Keratinocyte (primary cell): ENCODE measurements at places on chromosomes 13 and 19.

DNA sequence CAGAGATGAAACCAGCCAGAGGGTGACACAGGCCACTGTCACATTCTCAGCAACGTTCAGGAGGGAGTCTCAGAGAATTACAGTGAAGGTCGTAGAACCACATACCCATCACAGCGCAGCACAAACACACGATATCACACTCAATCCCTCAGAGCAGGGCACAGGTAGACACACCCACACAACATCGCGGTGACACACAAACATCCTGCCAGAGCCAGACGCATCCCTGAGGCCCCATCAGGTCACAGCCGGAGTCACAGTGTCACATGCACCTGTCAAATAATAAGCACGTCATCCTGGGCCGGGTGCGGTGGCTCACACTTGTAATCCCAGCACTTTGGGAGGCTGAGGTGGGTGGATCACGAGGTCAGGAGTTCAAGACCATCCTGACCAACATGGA lies 17.5 kb downstream of the ELAVL3 start:
- DNase-seq: no peak

GRCh38 chr19:32181216-32181920 lies 164.0 kb upstream of the ZNF507 start:
- DNase-seq: no peak

DNA sequence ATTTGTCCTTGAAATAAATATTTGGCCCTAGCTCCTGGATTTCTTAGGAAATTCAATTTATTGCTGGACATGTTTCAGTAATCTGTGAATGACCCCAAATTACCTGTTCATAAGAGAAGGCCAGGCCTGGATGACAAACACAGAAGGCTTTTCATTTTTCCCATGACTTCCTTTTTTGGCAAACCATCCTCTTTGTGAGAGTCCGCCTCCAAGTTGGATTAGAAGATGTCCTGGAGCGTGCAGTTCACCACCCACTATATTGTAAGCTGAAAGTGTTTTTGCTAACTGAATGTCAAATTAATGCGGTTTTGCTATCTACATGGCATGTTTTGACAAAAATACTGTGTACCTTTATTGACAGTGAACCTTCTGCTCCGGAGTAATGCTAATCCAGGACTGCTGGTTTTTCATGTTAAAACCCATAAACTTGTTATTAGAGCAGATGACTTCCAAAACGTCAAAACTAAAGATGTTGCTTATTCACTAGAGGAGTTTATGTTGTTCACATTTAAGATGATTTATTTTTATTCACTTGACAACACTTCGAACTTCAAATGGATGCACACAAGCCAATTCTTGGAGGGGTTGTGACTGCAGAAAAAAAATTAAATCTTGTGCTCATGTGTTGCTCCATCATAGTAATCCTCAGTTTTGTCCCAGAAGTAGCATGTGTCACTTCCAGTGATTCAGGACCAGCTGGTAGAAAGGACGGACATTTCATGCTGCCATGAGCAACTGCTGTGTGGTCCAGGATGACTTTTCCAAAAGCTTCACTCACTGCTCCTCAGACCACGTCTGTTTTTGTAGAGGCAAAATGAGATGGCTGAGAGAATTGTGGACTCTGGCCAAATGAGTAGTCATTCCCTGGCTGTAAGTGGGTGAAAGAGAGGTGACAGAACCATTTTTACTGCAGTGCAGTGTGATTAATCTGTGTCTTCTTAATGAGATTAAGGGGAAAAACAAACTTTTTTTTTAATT lies 71.0 kb downstream of the ITGBL1 start:
- no peak for DNase-seq

GRCh38 chr13:44573071-44573470 lies 3.1 kb downstream of the TSC22D1 start:
- DNase-seq: no peak

- no peak for DNase-seq
Observed at GRCh38 chr19:16074488-16075365, 1.6 kb upstream of the TPM4 start.

- DNase-seq: no peak
Observed at GRCh38 chr19:38922482-38922881, 8.1 kb downstream of the SARS2 start.
